ENCODE measurements at places on chromosomes 4 and X.

DNA sequence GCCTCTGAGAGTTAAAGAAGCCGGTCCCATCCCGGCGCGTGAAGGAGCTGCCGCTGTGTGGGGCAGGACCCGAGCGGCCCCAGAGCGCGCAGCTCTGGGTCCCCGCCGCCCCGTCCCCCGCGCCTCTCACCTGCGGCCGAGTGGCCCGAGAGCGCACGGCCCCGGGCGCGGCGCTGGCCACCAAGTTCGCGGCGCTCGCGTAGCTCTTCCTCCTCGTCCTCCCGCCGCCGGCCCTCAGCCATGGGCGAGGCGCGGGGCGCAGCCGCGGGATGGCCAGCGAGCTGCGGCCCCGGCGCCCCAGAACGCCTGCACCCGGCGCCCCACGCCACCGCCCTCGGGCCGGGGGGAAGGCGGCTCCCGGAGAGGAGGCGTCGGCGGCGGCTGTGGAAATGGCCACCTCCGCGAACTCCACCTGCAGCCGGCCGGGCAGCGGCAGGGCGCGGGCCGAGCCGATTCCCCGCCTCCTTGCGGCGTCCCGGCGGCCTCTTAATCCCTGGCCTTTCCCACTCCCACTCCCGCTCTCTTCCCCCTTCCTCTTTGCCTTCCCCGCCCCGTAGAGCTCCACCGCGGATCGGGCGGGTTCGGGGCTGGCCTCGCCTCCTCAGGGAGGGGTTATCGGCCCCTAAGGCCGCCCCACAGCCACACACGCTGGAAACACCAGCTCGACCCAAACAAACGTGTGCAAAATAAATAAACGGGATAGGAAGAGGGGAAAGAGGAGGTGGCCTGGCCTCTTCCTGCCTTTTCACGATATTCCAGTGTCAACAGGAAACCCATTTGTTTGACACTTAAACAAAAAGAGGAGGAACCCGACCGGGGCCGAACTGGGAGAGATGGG, at the start of gene SH3D19:
Gene SH3D19, minus strand, starts transcription at position 495 of the 838 bp plus-strand sequence. Its CDS starts 253 bp downstream, at position 242.
- DNase-seq: peak; percentile 44

- DNase-seq: no peak
Observed at GRCh38 chr4:134585972-134586371, 384.4 kb upstream of the PABPC4L start.

- DNase-seq: no peak
Observed at GRCh38 chr4:2127609-2128332, 68.6 kb downstream of the NAT8L start.

- peak; percentile 31 for DNase-seq
Observed at GRCh38 chr4:126895988-126896570, 736.7 kb upstream of the INTU start.

- DNase-seq: peak; percentile 57
Observed at GRCh38 chr4:87853108-87853507, 20.3 kb downstream of the MEPE start.

GRCh38 chrX:12080265-12080664, 58.0 kb upstream of the FRMPD4 start:
- peak; percentile 40 for DNase-seq

- no peak for DNase-seq
Observed at GRCh38 chr4:133233922-133234321, 84.8 kb downstream of the PCDH10 start.

DNA sequence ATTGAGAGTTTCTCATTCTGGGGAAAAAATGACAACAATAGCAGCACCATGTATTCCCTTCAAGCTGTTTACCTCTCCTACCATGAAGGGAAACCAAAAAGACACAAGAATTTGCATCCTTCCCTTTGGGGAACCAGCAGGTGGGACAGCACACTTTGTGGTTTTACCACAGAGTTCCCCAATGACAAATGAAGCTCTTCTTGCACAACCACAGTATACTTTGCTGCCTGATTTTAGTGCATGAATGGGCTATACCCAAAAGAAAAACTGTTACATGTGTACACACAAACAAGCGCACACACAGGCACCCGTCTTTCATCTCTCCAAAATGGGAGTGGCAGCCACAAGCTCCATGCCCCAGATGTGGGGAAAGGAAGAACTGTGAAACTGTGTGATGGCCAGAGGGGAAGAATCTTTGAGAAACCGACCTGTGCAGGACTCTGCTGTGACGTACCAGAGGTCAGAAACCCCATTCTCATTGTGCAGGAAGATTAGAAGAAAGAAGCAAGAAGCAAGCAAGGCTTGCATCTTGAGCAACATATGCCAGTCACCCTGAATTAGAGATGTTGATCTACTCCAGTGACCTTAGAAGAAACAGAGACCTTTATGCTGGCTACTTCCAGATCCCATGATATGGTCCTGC, 2.7 kb upstream of the MAML3 start:
- DNase-seq: no peak

GRCh38 chr4:175997291-175997690, 68.3 kb upstream of the WDR17 start:
- no peak for DNase-seq

DNA sequence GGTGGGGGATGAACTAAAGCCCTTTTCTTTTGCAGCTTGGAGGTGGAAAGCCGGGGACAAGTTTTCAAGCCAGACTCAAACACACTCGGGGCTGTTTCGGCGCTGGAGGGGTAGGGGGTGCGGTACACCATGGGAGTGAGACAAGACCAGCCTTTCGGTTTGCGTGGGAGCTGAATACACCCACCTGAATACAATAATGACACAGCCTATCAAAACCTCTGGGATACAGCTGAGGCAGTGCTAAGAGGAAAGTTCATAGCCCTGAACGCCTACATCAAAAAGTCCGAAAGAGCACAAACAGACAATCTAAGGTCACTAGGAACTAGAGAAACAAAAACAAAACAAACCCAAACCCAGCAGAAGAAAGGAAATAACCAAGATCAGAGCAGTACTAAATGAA, 163.3 kb downstream of the ATRX start:
- no peak for DNase-seq

GRCh38 chr4:1337951-1338751, 8.9 kb upstream of the UVSSA start:
- DNase-seq: no peak

DNA sequence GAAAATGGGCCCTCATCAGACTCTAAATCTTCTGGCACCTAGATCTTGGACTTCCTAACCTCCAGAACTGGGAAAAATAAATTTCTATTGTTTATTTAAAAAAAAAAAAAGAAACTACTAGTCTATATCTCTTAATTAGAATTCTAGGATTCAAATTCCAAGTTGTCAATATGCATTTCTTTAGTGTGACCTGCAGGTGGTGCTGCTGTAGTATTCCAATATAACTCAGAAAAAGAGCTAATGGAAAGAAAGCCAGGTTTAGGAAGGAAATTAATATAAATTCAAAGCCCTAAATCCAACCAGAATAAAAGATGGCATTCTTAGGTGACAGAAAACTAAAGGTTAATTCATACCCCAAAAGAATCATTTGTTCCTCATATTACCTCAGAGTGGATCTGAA, 80.0 kb upstream of the NALF2 start:
- peak; percentile 24 for DNase-seq

- DNase-seq: no peak
Observed at GRCh38 chr4:26873391-26874026, 12.9 kb downstream of the STIM2 start.

GRCh38 chrX:38657562-38657961, 96.2 kb downstream of the TSPAN7 start:
- no peak for DNase-seq

GRCh38 chr4:147678796-147679549, 5.0 kb downstream of the PRMT9 start:
- peak; percentile 23 for DNase-seq

DNA sequence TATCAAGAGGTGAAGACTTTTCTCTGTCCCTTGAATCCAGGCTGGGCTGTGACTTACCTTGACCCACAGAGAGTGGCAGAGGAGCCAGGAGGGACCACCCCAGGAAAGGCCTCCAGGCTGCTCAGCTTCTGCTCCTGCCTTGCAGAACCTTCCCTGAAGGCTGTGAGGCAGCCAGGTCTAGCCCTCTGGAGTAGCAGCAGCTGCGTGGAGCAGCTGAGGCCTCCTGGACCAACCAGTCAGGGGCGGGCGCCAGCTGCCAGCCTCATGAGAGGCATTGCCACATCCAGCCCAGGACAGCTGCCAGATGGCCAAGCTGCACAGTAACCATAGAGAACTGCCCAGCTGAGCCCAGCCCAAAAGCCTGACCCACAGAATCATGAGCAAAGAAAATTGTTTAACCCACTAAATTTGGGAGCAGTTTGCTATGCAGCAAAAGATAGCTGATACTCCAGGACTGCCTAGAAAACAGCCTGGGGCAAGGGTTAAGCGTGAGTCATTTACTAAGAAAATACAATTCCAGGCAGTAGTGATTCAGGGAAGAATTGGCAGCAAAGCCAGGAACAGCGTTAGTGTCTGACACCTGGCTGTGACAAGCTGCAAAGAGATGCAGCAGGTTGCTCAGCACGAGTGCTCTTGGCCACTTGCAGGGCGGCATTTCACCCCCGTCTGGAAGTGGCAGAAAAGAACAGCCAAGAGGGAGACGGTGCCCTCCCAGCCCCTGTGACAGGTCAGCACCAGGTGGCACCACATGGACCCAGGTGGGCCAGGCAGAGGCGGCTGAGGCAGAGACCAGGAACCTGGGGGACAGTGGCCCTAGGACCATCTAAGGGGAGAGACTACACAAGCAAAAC, 14.7 kb upstream of the PDE6B start:
- DNase-seq: peak; percentile 44

- DNase-seq: no peak
Observed at GRCh38 chr4:93748373-93749291, 79.9 kb upstream of the ATOH1 start.

GRCh38 chr4:108532187-108532586, 88.2 kb upstream of the RPL34 start:
- DNase-seq: no peak

DNA sequence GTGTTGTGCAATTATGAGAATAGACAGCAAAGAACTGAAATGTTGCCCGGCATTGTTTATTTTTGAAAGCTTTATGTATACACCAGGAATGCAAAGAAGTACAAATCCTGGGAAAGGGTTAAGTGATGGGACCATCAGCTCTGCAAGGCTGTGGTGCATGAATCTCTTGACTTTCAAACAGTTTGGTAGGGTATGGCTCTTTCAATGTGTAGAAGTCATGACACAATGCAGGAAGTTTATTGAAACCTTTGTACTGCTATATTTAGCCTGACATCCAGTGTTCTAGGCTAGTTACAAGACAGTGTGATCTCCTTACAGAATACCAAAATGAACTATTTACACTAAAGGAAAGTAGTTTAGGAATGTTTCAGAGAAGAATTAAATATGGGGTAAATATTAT, 206.8 kb upstream of the HAND2 start:
- peak; percentile 45 for DNase-seq

GRCh38 chrX:64184396-64184795, 21.1 kb downstream of the AMER1 start:
- DNase-seq: no peak

DNA sequence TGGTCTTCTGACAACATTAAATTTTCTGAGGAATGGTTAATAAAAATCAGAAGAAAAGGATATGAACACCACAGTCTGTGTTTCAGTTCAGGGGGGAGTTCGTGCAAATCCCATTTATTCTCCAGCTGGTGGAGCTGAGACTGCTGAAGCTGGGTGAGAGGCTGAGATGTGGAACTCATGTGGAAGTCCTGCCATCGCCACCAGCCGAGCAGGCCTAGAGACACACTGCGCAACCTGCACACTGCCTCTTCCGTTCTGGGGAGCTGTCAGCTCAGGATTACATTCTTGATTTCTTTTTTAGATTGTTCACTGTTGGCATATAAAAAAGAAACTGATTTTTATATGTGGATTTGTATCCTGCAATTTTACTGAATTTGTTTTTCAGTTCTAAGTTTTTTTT, 66.6 kb upstream of the ELOVL6 start:
- DNase-seq: no peak

- no peak for DNase-seq
Observed at GRCh38 chrX:40380655-40381488, 199.9 kb upstream of the ATP6AP2 start.

DNA sequence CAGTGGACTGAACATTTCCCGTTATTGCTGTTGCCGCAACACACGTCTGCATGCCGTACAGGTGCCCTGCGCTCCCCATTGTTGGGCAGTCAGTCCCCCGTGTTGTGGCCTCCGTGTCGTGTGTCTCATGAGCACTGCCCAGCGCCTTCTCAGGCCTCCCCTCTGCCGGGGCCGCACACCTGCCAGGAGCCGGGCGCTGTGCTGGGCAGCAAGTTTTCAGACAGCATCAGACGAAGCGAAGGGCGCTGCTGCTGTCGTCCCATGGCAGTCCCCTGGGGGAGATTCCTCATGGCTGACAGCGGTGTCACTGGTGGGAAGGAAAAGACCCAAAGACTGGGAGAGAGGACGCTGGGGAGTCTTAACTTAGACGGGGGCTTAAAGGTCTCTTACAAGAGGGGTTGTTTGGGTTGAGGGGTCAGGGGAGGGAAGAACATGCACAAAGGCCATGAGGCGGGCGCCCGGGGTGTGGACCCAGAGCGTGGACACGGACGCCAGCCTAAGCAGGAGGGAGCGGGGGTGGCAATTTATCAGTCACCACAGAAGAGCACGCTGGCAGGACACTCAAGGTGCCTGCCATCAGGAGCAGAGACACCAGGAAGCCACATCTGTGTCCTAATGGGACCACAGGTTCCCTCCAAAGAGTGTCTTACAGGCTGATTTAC, 47.3 kb downstream of the RGS12 start:
- DNase-seq: no peak

GRCh38 chr4:76589872-76590797, 155.1 kb downstream of the SHROOM3 start:
- DNase-seq: peak; percentile 98

DNA sequence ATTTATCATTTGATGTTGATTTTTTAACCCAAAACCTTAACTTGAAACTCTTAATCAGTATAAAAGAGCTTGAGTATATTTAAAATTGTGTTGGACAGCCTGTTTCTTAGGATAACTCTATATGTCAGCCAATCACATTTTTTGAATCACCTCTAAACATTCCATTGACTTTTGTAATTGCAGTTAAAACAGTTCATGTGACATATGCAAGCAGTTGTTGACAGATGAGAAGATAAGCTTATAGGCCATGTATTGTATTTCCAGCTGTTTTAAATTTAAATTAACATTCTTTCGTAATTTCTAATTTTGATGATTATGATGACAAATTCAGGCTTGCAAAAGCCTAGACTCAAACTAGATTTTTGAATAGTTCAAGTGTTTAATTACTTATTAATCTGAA, 17.4 kb downstream of the VEGFC start:
- DNase-seq: no peak

DNA sequence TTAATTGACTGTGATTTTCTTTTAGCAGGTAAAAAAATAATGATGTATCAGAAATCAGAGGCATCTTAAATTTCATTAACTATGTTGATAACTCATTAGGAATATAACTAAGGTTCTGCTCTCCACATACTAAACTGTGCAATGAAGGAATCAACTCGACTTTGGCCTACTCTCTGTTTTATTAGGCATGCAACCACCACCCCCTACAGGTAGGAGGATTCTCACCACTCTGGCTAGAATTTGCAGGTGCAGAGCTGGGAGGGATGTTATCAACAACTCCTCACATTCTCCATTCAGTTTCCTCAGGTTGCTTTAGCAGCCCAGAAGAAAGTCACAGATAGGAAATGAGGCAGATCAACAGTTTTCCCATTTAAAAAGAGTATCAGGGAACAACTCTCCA, 160.1 kb downstream of the COX18 start:
- DNase-seq: no peak

- DNase-seq: no peak
Observed at GRCh38 chr4:112141366-112142138, 3.7 kb upstream of the FAM241A start.

- DNase-seq: peak; percentile 75
Observed at GRCh38 chr4:54227256-54228055, 1.6 kb upstream of the PDGFRA start.

- peak; percentile 66 for DNase-seq
Observed at GRCh38 chr4:155403886-155404285, 27.1 kb upstream of the MAP9 start.
